ENCODE measurements at places on chromosomes 1 and 21.

DNA sequence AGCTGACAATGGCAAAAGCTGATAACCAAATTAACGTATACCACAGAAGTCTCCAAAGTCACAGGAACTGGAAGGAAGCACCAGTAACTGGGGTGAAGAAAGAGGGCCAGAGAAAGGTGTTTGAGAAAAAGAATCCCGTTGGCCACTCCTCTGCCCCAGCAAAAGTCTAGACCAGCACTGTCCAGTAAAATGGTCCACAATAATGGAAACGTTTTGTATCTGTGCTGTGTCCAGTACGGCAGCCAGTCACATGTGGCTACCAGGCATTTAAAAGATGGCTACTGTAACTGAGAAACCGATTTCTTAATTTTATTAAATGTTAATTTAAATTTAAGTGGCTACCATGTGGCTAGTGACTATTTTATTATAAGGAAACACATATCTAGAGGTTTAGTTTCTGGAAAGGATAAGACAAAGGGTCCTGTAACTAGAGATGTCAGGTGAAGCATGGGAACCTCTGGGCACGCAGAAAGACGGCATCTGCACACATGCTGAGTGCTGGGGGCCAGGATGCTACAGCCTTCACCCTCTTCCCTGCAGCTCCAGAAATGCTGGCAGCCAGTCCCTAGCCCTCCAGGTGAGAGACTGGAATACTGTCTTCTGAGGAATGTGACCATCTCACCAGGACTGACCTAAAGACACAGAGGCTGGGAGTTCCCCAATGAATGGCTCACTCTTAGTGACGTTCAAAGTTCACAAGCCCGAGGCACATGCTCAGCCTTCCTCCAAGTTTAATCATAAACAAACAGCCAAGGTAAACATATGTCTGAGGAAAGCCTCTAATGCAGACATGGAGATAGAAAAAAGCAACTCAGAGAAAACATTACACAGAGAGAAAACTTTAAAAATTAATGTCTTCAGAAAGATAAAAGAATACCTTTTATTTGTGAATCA is 50.7 kb downstream of the JAK1 start:
- no peak for DNase-seq

DNA sequence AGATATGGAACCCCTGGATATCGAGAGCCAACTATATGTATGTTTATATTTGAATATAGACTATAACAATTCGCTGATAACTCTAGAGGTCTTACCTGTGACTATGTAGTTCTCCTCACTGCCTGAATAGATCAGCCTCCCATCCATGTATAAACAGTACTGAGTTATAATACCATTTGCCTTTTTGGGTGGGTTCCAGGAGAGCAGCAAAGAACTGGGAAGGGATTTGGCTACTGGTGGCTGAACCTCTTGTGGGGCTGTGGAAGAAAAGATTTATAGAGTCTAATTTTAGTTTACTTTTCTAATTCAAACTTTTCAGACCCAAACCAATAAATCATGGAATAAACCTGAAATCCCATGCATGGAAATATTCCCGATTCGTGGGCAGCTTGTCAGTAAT is 376.9 kb downstream of the USH2A start:
- no peak for DNase-seq

DNA sequence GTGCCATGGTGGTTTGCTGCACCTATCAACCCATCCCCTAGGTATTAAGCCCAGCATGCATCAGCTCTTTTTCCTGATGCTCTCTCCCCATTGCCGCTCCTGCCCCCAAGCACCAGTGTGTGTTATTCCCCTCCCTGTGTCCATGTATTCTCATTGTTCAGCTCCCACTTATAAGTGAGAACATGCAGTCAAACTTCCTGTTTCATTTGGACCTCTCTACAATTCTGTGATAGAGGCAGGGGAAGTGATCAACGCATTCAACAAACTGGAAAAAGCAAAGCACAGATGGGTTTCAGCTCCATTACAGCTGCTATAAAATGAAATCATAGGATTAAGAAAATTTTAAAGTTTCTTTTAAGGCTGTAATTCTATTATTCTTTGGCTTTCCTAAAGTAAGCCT is 23.3 kb upstream of the CD55 start:
- no peak for DNase-seq

GRCh38 chr1:52748119-52748518 is 21.9 kb downstream of the ZYG11B start:
- no peak for DNase-seq

GRCh38 chr1:43321331-43321891 is 16.2 kb upstream of the MPL start:
- no peak for DNase-seq

DNA sequence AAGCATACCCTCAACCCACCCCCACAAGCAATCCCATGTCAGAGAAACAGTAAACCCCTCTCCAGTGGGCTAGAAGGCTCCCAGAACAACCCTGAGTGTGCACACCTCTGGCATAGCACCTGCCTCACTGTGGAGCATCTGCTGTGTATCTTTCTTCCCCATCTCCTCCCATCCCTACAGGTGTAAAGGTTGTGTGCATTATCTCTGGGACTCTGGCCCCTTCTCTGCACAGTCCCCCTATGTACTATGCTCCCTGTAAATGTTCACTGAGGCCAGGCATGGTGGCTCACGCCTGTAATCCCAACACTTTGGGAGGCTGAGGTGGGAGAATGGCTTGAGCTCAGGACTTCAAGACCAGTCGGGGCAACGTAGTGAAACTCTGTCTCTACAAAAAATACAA is 700 bp upstream of the CACNA1S start:
- no peak for DNase-seq

DNA sequence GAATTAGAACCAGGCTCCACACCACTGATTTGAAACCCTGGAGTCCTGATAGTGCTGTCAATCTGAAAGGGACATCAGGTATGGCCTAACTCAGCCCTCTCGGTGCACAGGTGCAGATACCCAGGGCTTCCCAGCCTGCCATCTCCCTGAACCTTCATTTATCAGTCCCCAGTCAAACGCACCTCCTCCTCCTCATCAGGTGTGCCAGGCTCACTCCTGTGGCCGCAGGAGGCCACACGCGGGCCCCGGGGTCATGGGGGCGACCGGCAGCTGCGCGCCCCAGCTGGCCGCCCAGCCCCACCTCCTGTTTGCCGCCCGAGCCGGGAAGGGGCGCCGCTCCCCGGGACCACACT is 572 bp downstream of the FUCA1 start:
- DNase-seq, result no peak

DNA sequence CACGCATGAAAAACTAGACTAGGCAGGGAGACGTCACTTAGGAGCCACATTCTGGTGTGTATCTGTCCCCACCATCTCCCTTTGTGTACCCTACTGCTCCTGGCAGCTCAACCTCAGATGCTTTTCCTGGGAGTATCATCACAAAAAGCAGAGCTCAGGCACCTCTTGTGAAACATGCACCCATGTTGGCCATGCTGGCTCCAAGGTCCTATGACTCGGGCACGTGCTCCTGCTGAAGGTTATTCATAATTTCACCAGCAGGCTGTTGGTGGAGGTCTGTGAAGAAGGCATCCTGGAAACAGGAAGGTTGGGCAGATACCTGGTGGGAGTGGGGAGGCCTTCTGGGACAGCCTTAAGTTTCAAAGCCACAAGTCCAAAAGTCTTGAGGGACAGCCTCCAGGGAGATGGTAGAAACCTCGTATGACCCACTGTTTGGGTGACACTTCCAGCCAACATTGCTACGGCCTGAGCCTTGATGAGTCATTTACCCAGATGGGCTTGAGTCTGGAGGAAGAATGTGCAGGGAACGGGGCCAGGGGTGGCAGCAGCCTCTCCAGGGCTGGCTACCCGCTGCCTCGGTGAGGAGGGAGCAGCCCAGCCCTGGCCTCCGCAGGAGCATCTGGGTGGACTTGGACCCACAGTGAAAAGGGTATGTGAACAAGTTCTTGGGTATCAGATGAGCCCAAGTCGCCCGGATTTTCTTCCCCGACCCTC is 75.8 kb downstream of the PGBD5 start:
- DNase-seq, result no peak

DNA sequence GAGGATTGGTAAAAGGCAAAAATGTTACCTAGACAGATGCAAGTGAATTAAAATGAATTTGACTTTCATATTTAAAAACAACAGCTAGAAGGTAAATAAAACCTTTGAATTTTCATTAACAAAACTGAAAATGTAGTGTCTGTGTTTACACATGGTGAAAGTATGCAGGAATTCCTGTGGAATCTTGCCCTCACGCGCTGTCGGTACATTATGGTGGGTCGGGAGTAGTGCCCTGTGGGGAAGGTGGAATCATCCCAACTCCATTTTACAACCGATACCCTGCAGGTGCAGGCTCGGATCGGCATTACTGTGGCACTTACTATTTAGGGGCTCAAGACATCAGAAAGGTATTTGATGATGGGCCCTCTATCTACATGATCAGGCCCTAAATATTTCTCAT is 197.2 kb upstream of the MAP1LC3C start:
- no peak for DNase-seq

DNA sequence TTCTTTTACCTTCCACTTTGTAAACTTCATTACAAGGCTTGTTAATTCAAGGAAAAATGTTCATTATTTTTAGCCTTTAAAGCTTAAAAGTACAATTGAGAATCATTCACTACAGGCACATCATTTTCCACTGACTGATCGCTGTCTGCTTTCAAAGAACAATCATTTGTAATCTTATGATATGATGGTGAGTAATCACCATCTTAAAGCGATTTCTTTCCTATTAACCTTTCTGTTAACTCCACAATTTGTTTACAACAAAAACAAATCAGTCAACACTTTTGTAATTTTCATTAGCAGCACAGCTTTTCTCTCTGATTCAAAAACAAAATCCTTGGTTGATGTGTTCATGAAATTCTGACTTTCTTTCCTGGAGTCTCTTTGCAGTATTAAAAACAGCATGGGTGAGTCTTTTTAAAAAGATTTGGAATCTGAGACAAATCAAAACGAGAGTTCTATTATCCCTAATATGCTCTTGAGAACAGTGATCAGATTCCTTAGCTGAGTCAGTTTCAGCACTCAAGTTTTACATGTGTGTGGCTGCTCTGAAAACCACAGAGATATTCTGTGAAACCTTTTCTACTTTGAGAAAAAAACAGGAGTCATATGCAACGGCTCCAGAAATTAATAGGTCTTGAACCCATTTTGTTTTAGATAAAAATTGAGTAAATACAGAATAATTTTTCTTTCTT is 145.8 kb upstream of the TMPRSS15 start:
- no peak for DNase-seq

GRCh38 chr1:154866257-154867063 is 3.6 kb downstream of the KCNN3 start:
- DNase-seq, result no peak

DNA sequence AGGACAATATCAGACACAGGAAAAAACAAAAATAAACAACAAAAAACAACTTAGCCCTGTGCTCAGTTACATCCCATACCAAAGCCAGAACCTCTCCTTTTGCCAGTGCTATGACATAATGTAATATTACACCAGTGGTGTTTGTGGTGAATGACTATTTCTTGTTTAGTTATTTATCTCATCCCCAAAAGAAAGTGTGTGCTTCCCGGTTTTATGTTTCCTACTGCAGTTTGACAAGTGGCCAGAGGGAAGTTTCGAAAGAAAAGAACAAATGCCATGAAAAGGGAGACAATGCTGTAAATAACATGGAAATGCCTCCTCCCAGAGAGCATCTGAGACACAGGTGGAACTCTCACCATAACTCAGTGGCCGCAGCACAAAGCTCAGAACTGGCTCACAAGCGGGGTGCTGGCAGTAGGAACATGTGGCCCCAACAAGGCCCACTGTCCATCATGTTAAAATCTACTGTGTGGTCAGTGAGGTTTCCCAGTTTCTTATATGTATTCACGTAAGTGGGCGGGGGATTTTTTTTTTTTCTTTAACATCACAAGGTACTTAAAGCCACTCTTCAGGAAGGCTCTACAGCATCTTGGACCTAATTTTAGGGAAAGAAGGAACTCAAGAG is 158.2 kb downstream of the BARHL2 start:
- DNase-seq, result no peak

DNA sequence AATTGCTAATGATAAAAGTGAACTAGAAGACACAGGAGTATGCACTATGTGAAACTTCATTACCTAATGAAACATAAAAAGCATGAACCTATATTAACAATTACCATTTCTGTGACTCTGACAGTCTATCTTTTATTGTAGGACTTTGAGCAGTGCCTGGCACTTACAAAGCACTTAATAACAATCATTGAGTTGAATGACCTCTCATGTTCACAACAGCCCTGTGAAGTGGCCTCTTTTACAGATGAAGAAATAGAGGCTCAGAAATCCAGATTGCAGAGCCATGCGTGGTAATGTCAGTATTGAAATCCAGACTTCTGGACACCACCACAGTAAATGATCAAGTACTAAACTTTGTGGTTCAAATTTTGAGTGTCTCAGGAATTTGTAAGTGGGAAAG is 326.4 kb downstream of the NTNG1 start:
- DNase-seq, result no peak

DNA sequence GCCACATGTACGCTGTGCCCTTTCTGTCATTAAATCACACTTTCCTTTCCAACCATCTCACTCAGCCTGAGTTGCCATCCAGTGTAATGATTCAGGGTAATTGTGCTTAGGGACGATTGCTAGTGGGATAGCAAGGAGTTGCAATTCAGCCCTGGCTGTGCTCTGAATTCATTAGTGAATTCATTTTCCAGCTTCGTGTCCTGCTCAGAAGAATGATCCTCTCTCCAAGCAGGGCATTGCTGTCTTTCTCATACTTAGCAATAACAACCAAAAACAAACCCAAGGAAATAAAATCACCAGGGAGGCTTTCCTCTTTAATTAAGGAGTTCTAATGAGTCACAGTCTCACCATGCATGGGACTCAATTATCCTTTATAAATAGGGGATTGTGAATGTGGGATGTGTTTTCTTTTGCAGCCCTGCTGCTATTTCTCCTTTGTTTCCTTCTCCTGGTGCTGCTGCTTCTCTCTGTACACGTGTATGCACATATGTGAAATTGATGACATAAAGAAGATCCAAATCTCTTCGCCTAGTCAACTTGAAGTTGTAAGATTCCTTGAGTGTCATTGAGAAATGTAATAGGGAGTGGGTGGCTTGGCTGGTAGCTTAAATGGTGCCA is 167.0 kb downstream of the TSEN15 start:
- no peak for DNase-seq

- no peak for DNase-seq
Measured at GRCh38 chr1:61083013-61083806, 849 bp downstream of the NFIA start.

- DNase-seq, result no peak
Measured at GRCh38 chr1:238777551-238777950, 608.8 kb upstream of the CHRM3 start.

- DNase-seq, result no peak
Measured at GRCh38 chr1:74611887-74612286, 61.7 kb downstream of the ERICH3 start.

- no peak for DNase-seq
Measured at GRCh38 chr1:55196433-55197035, 18.6 kb downstream of the USP24 start.

DNA sequence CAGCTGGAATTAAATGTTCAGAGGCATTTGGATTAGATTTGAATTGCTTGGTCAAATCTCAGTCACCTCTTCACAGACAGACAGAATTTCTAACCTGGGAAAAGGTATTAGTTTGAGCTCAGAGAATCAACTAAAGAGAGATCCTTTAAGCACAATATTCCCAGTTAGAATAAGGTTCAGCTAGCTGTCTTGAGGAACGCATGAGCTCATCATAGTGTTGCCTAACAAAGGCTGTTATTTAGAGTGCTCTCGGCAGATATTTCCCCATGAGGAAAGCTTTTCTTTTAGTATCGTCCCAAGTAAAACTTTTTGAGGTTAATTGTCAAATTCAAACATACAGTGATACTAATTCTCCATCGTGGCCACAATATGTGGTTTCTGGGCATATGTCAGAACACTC is 269.9 kb downstream of the HLX start:
- no peak for DNase-seq
